ENCODE measurements at places on chromosomes 11 and 22. TPM values are rescaled to one million over a fixed set of nuclear protein-coding genes. Genes with fewer than 3 reads are reported as not detected.

ACAT1 gene
- 108 TPM for total RNA-seq

ALDH3B2 gene
- total RNA-seq = not detected

GRCh38 chr11:102307727-102308038 lies 9.6 kb upstream of the BIRC3 start:
- no peak for DNase-seq
- no peaks in the 10 kb centered on the region for H3K27me3 ChIP-seq
- no peaks in the 10 kb centered on the region for H3K36me3 ChIP-seq
- H3K27ac ChIP-seq = no peak overlapping the region
- no peak overlapping the region for H3K4me3 ChIP-seq

DNA sequence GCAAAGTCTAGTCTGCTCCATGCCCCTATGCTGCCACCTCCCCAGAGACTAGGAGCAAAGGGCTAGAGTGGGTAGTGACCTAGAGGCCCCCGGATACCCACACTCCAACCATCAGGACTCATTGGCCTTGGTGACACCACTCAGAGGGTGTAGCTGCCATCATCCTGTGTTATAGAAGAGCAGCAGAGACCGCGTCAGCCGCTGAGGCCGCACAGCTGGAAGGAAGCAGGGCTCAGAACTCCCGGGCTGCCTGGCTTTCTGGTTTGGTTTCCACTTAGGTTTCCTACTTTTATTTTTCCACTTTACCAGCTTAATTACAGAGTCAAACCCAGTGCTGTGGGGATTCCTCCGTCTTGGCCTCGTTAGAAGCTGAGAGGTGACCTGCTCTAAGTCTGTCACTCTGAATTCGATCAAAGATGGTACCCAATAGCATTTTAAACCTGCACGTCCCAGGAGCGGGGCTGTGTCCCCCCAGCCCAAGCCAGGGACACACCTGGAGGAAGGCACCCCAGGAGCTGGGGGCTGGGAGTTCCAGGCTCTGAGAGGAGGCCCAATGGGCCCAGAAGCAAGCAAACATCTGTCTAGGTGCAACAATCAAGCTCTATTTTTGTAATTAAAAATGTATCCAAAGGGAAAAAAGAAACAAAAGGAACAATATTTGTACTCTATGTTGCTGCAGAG lies 2.1 kb upstream of the CDKN1C start:
- peaks cover 17% of the 10 kb centered on the region for H3K27me3 ChIP-seq
- H3K4me3 ChIP-seq = no peak overlapping the region
- H3K27ac ChIP-seq = no peak overlapping the region
- DNase-seq = no peak

DNA sequence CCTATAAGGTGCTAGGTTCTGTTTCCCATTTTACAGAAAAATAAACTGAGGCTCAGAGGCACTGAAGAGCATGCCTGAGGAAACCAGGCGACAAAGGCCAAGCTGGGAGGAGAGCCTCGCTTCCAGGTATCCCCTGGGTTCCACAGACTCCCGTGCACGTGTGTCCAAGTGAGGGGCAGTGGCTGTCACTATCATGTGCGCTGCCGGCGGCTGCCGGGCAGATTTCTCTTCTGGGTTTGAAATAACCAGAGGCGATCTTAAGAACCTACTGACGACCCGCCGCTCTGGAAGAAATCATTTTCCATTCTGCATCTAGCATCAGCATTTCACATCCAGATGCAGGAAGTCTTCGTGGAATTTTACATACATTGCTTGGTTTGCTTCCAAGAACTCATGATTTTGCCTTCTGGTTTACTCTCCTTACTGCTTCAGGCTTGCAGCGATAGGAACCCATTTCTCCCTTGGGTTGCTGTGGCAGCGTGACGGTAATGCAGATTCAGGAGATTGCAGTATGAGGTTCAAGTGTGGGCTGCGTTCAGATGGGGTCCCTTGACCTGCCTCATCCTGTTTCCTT lies 28.6 kb downstream of the ARHGAP8 start:
- no peak overlapping the region for H3K4me3 ChIP-seq
- no peaks in the 10 kb centered on the region for H3K4me1 ChIP-seq
- no peaks in the 10 kb centered on the region for H3K36me3 ChIP-seq
- peaks cover 4% of the 10 kb centered on the region for H3K27me3 ChIP-seq

GRCh38 chr11:101620026-101620425 lies 36.2 kb upstream of the TRPC6 start:
- H3K4me1 ChIP-seq = no peaks in the 10 kb centered on the region
- DNase-seq = no peak
- H3K27me3 ChIP-seq = no peaks in the 10 kb centered on the region
- no peaks in the 10 kb centered on the region for H3K36me3 ChIP-seq
